ENCODE measurements at places on chromosomes 12 and 14.

DNA sequence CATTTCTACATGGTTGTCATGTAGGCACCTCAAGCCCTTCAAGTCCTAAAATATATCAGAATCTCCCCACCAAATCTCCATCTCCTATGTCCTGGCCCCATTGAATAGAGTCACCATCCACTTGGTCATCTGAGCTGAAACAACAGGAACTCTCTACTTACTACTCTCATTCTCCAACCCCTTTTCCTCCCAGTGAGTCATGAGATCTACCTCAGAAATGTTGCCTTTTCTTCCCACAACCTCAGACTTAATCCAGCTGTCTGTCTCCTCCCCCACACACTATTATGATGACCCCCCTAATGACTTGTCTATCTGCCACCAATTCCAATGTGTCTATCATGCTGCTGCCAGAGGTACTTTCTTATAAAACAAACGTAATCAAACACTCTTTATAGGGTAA is 72.3 kb upstream of the TMEM263 start:
- DNase-seq: peak; percentile 23

- no peak for DNase-seq
These were observed 137.3 kb downstream of the SNAPC1 start for GRCh38 chr14:61899497-61899896.

GRCh38 chr12:83349907-83350611 is 663.4 kb downstream of the TMTC2 start:
- no peak for DNase-seq

- DNase-seq: peak; percentile 69
These were observed 1339.2 kb downstream of the AACS start for GRCh38 chr12:126404293-126404881.

DNA sequence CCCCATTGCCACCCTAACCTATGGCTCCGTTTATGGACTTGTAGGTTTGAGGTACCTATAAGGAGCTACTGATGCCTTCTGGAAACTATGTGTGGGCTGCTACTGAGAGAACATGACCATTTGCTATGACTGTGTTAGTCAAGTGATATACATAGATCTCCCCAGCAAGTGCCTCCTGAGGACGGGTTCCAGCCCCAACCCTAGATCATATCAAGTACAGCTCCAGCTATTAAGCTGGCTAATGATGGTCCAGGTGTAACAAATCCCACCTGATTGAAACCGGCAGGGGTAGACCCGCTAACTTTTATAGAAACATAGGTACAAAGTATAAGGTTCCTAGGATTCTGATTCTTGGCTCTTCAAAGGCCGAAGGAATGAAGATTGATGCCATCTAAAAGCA is 23.7 kb downstream of the NINJ2 start:
- no peak for DNase-seq

DNA sequence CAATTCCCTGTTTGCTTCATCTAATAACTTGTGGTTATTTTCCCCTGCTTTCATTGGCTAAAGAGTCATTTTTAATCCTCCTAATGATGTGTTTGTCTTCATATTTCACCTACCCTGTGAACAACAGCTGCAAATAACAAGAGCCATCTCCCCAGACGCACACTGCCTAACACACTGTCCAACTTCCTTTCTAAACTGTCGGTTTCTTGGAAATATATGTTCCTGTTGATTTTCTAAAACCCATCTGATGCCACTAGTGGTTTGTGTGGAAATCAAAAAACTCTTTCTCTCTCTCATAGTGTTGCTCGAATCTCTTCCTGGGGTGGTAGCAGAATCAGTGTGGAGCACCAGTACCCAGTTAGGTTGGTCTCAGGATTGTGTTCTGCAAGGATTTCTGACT is 226.9 kb downstream of the EPS8 start:
- DNase-seq: no peak

GRCh38 chr12:107242189-107242588 is 148.8 kb upstream of the CRY1 start:
- DNase-seq: peak; percentile 22

GRCh38 chr12:129381715-129382114 is 522.1 kb downstream of the TMEM132D start:
- no peak for DNase-seq

- DNase-seq: no peak
These were observed 31.0 kb downstream of the DRAM1 start for GRCh38 chr12:101908395-101908794.

- no peak for DNase-seq
These were observed 106.8 kb upstream of the RPH3A start for GRCh38 chr12:112684742-112685141.

DNA sequence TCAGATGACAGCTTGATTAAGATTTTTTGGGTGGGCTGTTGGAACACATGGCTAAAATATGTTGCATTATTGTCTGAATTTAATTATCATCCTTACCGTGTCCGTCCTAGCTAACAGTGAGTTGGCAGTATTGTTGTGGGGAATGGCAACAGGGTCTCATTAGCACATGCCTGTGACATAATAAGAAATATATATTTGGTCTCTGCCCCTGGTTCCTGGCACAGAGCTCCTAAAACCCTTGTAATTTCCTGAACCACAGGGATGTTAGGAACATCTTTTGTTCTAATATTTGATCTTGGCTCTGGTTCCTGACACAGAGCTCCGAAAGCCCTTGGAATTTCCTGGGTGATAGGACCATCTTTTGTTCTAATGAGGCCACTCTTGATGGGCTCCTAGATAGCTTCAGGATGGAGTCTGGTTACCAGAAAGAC is 76.0 kb downstream of the SYNE2 start:
- no peak for DNase-seq

- no peak for DNase-seq
These were observed 53.4 kb upstream of the LHX5 start for GRCh38 chr12:113525066-113525465.

DNA sequence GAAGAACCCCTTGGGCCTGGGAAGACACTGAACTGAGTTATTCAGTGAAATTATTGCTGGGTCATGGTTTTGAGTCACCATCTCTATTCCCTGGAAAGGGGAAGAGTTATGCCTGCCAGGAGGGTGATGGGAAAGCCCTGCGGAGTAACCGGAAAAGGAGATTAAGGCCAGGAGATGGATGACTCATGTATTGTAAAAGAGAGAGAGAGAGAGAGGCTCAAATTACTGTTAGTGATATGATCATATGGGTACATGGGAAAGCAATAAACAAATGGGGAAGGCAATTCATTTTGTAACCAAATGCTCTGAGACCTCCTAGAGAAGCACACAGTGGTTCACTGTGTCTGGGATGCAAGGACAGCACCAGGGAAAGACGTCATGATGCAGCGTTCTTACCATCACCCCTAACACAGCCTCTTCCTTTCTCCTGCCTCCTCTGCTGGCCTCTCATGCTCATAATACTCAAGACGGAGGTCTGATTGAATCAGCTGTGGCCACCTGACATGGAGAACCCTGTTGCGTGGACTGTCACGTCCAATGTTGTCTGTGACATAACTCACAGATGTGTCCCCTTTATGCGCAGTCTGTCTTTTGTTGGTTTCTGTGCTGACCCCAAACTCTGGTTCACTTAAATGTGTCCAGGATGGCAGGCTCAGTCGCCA is 243.7 kb downstream of the TMEM132D start:
- DNase-seq: peak; percentile 85

DNA sequence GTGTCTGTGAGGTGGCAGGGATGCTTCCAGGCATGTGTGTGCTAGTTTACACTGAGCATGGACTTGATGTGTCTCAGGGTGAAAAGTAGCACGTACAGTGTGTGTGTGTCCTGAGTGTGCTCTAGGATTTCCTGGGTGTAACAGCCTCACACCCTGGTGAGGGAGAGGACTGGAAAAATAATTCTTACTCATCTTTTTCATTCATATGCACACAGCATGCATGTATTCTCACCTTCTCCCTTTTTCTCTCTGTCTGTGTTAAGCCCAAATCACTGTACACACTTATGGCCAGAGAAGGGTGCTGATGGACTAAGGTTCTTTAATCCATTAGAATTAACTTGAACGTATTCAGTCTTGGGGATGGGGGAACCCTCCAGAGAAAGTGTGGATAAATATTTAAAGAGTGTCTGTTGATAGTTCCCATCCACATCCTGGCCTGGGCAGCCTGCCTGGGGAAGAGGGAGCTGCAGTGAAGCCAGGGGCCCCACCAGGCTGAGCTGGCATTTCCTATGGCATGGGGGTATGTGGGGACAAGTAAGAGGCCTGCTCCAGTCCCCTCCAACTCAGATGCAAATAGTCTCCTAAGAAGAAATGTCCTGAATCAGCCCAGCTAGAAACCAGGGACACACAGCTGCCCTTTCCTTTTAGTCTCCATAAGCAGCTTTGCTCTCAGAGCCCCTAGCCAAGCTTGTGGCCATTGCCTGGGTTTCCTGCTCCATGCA is 1.1 kb upstream of the HOXC8 start:
- DNase-seq: no peak

GRCh38 chr12:50574601-50575348 is 70.0 kb downstream of the DIP2B start:
- no peak for DNase-seq

DNA sequence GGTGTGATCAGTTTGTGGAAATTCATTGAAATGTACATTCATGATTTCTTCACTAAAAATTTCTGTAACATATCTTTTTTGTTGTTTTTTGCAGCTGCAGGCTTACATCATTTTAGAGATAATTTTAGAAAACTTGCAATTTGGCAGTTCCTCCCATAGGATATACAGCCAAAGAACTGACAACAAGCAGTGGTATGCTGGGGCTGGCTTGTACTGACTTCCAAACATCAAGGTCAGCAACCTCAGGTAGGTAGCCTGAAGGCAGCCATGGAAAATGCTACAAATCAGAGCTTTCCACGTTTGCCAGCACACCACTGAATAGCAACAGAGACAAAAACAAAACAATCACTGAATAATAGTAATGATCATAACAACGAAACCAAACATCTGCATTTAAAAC is 21.2 kb downstream of the TRIM9 start:
- peak; percentile 18 for DNase-seq

- peak; percentile 62 for DNase-seq
These were observed 29.0 kb downstream of the SLC2A3 start for GRCh38 chr12:7907009-7907408.

DNA sequence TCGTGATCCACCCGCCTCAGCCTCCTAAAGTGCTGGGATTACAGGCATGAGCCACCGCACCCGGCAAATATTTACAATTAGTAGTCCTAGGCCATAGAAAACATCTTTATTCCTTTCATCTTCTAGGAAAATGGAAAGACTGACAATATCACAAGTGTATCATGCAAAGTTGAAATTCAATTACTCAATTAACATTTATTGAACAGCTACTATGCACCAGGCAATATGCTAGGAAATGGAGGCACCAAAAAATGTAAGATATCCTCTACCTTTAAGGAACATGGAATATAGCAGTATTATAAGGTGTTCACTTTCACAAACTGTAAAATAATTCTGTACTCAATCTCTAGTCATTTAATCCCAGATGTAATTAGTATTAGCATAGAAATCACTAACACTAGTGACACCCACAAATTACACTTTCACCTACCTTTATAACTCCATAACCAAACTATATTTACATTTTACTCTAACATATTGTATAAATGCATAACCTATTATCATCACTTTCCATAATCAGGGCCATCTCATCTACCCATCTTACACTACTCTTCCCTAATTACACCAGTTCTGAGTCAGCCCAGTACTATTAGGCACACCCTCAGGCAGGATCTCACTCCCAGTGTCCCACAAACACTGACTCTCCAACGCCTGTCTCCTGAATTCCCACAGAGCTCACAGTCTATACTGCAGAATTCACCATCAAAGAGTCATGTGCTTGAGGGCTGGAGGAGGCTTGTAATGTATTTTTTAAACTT is 10.4 kb downstream of the CORO1C start:
- peak; percentile 74 for DNase-seq

- DNase-seq: no peak
These were observed 16.1 kb upstream of the VDR start for GRCh38 chr12:47920913-47921312.

Measured in fibroblast of lung (primary cell).